ENCODE measurements at places on chromosomes 1 and 21.

DNA sequence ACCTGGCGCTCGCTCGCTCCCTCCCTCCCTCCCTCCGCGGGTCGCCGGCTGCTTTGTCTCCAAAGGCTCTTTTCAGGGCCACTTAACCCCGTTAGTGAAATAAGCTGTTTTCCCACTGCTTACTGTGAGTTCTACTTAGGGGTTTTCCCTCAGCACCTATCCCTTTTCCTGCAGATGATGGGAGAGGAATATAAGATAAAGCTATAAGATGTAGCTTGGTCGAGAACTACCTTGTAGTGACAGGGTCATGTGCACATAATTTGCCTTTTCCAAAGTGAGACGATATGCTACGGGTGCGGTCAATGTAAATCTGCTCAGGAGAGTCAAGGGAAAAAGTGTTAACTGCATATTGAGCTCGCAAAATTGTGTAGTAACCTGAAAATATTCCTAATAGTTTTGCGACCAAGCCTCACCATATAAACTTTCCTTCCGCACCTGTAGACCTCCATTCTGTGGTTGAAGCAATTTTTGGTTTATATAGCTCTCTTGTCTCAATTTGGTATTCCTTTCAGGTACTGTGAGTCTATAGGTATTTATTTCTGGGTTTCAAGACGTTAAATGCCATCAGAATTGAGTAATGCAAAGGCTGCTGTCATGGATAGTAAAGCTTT lies 55.8 kb upstream of the BOLA1 start:
- no peak for DNase-seq

DNA sequence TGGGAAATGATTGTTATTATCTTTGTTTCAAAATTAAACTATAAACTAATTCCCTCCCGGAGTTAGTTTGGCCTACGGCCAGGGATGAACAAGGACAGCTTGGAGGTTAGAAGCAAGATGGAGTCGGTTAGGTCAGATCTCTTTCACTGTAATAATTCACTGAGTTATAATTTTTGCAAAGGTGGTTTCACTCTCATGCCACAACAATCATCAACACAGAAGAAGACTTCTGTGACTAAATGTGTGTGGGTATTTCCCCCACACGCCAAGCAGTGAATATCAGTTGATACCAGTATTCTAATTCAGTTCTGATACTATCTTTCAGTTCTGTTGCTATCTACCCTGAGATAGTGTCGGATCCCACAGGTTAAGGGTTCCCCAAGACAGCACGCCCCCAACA lies 215.1 kb downstream of the S1PR1 start:
- DNase-seq = no peak

GRCh38 chr21:22352088-22352487 lies 1353.9 kb downstream of the NCAM2 start:
- DNase-seq = no peak

DNA sequence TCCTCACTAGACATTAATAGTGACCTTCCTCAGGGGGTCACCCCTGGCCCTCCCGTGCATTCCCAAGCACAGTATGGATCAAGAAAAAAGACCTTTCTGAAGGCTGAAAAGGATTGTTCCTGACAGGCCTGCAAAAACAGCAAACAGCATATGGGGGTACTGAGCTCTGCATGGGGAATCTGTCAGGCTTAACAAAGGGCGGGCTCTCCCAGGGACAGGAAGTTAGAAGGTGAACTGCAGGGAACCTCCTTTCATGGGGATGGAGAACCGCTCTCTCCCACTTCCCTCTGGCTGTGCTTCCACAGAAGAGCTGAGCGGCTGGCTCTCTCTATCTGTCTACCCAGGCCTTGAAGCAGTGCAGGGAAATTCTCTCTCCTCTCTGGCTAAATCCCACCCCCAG lies 91.7 kb downstream of the DTL start:
- no peak for DNase-seq

DNA sequence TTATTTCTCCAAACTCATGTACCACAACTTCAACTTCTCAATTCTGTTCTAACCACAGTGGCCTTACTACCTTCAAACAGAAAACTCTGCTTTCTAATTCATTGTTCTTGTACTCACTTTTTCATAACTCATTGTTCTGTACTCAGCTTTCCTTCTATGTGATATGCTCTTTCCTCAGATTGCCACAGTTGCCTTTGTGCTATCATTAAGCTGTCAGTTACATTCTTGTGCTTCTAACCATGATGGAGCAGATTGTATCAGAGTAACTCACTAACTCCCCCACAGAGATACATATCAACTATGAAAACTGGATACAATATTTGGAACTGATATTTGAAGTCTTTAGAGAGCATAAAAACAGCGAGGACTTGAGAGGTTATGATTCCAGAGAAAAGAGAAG lies 1213.7 kb downstream of the KCNT2 start:
- DNase-seq = no peak

DNA sequence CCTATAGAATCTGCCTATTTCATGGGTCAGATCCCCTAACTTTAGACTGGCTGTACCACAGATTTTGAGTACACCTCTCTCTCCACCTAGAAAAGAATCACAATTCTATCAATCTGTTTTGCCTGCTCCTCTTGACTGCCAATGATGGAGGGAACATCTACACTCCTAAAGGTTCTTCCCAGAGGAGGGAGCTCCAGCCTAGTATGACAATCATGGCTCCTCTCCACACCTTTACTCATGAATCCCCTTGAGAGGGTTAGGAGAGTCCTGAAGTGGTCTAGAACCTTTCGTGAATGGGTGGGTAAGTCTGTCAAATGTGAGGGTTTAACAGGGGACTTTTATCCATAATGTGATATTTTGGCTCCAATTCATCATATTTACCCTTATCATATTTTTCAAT lies 48.0 kb downstream of the DNAI4 start:
- no peak for DNase-seq

DNA sequence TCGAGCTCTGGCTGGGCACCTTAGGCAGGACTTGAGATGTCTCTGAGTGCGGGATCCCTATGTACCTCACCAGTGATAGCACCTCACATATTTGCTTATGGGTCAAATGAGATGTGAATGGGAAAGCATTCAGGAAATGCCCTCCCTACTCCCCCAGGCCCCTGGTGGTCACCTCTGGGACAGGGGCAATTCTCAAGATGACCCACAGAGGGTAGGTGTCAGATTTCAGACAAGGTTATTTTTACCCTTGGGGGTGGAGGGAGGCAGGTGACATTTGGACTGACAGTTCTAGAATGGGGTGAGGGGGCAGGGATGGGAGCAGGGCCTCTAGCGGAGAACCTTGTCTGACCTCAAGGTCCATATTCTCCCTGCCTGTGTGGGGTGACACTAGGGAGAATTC lies 27.1 kb downstream of the ACOT11 start:
- DNase-seq = no peak

GRCh38 chr1:231808990-231809389 lies 182.4 kb downstream of the DISC1 start:
- DNase-seq = no peak

DNA sequence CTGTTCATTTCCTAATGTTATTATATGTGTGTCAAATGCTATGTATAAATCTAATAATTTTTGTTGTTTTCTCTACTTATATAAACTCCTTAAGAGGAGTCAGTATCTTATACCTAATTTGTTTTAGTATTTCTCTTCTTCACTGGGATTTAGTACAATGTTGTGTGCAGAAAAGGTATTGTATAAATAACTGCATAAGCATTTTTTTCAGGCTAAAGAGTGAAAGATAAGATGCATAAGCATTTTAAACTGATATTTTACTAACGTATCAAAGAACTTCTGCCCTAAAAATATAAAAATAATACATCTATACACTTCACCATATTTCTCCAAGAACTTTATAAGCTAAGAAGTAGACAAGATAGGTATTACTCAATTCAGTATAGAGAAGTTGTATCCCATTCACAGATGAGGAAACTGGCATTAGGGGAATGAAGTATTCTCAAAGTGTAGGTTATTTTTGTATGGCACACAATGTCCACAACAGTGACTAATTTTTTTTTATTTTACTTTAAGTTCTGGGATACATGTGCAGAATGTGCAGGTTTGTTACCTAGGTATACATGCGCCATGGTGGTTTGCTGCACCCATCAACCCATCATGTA lies 59.3 kb downstream of the NUP210L start:
- no peak for DNase-seq

- DNase-seq = no peak
These were observed 12.9 kb upstream of the DNASE2B start for GRCh38 chr1:84385347-84385746.

DNA sequence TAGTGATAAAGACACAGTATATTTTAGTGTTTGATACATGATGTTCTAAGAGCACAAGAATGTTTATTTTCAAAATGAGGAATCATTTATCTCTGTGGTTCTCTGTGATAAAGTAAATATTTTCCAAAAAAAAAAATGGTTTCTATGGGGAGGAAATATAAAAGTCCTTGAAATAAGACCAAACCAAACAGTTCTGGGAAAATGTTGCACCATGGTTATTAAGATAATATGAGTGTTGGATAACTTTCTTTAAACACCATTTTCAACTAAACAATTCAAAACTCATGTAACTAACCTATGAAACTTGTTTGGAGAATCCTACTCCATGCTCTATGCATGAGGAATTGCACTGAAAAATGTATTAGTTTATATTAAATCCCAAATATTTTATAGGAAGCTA lies 184.6 kb downstream of the KCNT2 start:
- no peak for DNase-seq

DNA sequence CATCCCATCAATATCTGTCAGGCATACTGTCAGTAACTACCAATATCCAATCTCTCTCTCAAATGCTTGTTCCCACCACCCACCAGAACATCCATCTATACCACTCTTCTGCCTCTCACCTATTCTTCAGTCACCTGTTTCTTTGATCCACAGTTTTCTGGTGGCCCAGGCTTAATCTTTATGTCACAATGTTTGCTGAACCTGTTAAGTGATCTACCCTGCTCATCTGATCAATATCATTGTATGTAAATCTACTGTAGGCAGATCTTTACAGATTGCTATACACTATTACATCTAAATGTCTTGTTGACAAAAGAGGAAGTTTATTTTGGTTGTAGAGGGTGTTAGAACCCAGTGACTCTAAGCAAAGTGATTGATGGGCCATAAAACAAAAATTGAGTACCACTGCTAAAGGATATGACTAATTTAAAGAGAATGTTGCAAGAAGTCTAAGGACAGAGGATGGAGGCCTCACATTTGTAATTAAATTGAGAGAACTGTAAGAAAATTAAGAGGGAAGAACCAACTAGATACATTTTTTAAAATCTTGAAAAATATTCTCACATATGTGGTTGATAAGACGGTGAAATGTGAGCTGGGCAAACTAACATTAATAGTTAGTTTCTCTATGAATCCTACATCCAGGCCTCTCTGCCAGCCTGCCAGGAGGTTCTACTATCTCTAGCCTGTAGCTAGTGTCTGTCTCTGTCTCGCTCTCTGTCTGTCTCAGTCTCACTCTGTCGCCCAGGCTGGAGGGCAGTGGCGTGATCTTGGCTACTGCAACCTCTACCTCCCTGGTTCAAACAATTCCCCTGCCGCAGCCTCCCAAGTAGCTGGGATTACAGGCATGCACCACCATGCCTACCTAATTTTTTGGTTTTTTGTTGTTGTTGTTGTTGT lies 34.1 kb downstream of the EGLN1 start:
- DNase-seq = no peak

DNA sequence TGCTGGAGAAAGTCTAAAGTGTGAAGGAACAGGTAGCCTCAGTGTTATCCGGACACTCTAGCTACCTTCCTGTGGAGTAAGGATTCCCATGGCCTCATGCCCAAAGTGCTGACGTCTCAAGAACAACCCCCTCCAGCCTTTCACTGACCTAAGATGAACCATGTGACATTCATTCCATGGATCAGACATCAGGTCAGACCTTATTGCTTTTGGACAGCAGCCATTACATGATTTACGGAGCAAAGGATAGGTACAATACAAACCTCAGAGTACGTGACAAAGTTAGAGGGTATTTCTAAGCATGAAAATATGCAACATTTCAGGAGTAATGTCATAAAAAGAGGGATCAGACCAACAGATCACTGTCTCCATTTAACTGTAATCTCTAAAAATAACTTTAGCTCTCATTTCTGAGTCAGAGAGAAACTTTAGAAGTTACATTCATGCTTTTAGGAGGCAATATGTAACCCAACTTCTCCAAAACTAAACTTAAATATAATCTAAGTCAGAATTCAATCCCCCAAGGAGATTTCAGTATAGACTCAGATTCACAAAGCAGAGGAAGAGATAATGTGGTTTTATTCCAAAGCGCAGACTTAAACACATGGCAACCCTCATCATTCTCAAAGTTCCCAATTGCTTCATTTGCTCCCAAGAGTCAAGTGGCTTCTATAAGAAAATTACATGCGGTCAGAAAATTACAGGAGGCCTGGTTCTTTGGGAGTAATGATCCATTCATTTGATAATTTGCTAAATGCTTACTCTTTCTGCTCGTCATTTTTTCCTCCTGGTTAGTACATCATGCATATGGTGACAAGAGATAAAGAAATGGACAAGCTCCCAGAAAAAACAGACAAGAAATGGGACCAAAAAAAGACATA lies 280.4 kb downstream of the SETD4 start:
- DNase-seq = no peak

GRCh38 chr21:45572783-45573451 lies 30.7 kb upstream of the SLC19A1 start:
- DNase-seq = no peak

- no peak for DNase-seq
These were observed 205.1 kb upstream of the COA6 start for GRCh38 chr1:234168061-234168724.

GRCh38 chr1:170959385-170959784 lies 24.1 kb downstream of the MROH9 start:
- no peak for DNase-seq

Data from esophagus squamous epithelium (tissue), 5 donors.